ENCODE measurements at places on chromosomes 1 and 21.

- DNase-seq = no peak
Measured at GRCh38 chr1:215807911-215808436, 240.9 kb downstream of the KCTD3 start.

DNA sequence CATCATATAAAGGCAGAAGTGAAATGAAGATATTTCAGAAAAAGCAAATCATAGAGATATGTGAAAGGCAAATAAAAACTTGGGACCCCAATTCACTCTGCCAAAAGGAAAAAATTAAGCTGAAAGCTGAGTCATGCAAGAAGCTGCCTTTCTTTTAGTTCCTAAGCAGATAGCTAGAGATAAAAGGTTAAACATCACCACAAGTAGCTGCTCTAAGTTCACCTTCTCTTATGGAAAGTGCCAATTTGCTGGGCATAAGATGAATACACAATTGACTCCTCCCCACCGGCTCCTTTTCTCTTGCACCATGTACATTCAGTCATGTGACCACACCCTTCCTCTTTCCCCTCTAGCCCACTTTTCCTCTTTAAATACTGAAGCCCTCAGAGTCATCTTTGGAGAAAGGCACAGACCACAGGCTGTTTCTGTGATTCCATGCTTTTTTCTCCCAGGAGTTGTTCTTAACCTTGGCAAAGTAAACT is 5.4 kb upstream of the SUMO3 start:
- no peak for DNase-seq

DNA sequence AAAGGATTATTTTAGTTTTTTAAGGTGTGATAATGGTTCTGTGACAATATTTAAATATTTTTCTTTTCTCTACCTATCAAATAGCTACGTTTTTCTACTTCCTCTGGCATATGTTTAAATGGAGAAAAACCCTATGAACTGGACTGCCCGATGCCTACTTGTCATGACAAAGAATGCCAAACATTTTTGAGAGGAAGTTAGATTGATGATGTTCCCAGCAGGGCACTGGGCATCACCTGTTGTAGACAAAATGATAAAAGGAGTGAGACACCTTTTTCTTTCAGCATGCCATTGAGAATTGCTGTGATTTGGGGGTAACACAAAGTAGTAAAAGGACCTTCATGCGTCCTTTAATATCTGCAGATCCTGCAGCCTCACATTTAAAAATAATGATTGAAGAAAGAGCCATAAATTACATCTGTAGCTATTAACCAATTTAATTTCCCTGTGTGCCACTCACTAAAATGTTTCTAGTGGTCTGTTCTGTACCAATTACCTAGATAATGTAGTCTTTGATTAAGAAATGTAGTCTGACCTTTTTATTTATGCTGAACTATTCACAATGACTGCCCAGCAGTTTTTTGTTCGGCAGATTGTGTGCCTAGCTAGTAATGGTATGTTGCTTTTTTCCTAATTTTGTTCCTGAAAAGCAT is 47.6 kb downstream of the RPL5 start:
- no peak for DNase-seq

GRCh38 chr1:21523297-21523813 is 14.1 kb downstream of the ALPL start:
- no peak for DNase-seq

- DNase-seq = no peak
Measured at GRCh38 chr1:206633708-206634121, 1.6 kb upstream of the DYRK3 start.

GRCh38 chr1:67404212-67404620 is 26.0 kb downstream of the SERBP1 start:
- DNase-seq = no peak

GRCh38 chr1:213389061-213389581 is 338.1 kb downstream of the RPS6KC1 start:
- DNase-seq = no peak

DNA sequence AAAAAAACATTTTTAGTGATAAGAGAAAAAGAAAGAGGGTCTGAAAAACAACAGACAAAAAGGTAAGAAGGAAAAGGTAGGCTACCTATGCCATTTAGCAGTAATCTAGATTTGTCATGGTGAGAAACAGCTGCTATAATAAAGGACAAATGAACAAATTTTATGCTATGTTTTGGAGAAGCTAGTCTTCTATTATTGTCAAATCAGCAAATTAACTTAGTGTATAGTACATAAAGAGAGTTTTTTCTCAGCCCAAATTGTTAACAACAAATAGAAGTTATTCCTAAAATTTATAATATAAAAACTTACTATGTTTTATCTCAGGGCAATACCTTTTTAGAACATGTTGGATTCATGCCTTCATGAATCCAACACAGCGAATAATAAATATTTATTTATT is 88.7 kb downstream of the KIFAP3 start:
- no peak for DNase-seq

GRCh38 chr1:90851711-90852050 is 134.6 kb upstream of the BARHL2 start:
- DNase-seq = no peak

DNA sequence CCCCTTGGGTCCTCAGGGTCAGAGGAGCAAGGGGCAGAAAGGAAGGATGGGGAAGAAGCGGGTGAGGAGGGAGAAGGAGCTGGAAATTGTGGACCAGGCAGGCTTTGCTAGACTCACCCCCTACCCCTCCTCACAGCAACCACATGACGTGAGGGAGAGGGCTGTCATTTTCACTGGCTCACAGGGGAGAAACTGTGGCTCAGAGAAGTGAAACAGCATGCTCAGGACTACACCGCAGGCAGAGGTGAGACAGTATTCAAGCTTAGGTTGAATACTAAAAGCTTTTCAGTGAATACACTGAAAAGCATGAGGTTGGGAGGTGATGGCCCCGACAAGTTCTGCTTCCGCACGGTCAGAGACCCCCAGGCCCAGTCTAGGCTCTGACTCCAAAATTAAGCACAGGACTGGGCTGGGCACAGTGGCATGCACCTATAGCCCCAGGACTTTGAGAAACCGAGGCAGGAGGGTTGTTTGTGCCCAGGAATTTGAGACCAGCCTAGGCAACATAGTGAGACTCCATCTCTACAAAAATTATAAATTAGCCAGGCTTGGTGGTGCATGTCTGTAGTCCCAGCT is 1.2 kb upstream of the CLEC20A start:
- no peak for DNase-seq

- DNase-seq = no peak
Measured at GRCh38 chr1:87647430-87648177, 318.9 kb downstream of the LMO4 start.

Data from activated CD4-positive, alpha-beta T cell treated with anti-CD3 and anti-CD28 coated beads, Interleukin-2, amount 50 U/mL, for 24 hours (primary cell).